ENCODE measurements at places on chromosomes 5 and 9. TPM values are rescaled to one million over a fixed set of nuclear protein-coding genes. Genes with fewer than 3 reads are reported as not detected.

The ARHGEF39 gene
- 2.6 TPM for total RNA-seq

The PCDHA3 gene
- total RNA-seq = not detected

The C5orf46 gene
- not detected for total RNA-seq

The SPATA31C1 gene
- not detected for total RNA-seq

The GPSM1 gene
- 55.5 TPM for total RNA-seq

The PLGRKT gene
- 22.9 TPM for total RNA-seq

The DHX29 gene
- total RNA-seq = 45.8 TPM

The MPDZ gene
- 25.5 TPM for total RNA-seq

The GARIN3 gene
- total RNA-seq = not detected

The RRAGA gene
- total RNA-seq = 151 TPM

The PHF2 gene
- total RNA-seq = 17.1 TPM

- DNase-seq = no peak
Observed at GRCh38 chr5:162047279-162047678, 20.3 kb upstream of the GABRG2 start.

DNA sequence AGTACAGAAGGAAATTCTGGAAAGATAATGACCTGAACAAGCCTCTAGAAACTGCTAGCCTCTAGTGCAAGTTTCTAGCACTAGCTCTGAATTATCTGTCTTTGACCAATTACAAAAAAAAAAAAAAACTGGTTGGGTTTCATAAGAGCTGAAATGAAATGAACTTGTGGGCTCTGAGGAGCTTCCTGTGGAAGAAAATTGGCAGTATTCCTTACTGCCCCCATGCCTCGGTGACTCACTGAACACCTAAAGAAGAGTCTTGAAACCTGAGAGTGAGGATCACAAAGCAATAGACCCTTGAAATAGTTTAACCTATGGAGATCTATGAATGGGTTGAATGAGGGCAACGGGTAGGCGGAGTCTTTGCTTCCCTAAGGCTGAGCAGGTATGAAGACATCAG lies 263.6 kb upstream of the RASA1 start:
- no peak for DNase-seq

DNA sequence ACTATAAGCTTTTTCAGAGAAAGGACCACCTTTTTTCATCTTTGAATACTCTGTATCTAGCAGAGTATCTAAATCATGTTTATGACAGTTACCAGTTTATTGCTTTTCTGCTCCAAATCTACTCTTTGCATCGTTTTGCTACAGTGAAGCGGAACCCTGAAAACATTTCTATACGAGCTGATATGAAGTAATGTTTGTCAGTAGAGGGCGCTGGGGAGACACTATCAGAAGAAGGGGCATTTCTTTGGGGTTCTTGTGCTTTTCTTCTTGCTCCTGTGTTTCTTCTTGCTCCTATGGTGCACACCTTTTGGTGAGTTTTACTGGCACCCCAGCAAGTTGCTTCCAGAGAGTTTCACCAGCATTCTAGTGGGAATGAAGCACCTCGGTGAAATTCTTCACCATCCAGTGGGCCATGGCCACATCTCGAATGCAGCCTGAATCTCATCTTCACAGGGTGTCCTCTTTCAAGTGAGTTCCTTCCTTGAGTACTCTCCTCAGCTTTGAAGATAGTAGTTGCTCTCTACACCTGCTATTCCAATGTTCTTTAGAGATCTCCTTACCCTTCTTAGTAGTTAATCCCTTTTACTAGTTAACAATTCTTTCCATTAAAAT lies 98.4 kb downstream of the FGF1 start:
- DNase-seq = peak; percentile 36

DNA sequence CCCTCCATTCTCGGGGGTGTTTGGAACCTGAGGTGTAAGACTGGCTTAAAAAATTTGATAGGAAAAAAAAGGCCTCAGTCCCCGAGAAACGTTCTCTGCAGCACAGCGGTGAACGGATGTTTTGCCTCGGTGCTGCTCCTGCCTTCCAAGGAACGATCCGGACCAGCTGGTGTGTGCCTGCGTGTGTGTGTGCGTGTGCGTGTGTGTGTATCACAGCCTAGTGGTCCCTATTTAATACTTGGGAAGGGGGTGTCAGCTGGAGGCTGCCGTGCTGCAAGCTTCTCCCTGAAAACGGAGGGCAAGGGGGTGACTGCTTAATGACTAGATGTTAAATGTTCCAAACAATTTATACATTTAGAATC lies 76.9 kb downstream of the LHX2 start:
- no peak for DNase-seq

DNA sequence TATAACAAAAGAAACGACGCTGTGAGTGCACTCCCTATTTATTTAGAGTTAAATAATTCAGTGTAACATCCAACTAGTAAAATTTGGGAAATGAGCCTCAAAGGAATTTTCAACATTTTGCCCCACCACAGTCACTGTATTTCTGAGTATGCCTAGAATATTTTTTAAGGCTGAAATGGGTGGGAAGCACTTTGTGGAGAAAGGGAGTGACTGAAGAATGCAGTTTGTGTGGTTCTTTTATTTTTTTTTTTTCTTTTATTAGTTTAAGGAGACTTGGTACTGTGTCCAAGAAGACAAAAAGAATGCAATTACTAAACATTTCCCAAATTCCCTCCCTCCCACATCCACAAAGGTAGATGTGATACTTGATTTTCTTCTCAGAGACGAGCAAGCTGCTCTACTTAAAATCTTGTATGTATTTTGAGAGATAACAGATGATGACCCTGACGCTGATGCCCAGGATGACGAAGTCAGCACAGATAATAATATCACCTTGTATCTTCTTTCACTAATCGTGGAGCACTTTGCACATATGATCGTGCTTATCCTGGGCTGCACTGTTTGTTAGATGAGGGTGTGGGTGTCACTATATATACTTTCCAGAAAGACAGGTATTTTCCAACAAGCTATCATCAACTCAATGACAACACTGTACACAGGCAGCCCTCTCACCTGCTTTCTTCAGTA lies 586.3 kb downstream of the RAB3C start:
- DNase-seq = no peak

DNA sequence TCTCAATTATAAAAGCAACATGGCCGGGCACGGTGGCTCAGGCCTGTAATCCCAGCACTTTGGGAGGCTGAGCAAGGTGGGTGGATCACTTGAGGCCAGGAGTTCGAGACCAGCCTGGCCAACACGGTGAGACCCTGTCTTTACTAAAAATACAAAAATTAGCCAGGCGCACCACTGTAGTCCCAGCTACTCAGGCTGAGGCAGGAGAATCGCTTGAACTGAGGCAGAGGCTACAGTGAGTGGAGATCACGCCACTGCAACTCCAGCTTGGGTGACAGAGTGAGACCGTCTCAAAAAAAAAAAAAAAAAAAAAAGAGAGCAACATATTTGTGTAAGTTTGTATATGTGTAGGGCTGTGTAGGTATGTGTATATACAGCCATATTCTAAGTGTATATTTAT lies 7.5 kb downstream of the RPS6 start:
- DNase-seq = no peak

GRCh38 chr9:101212661-101213060 lies 172.1 kb downstream of the BAAT start:
- no peak for DNase-seq

DNA sequence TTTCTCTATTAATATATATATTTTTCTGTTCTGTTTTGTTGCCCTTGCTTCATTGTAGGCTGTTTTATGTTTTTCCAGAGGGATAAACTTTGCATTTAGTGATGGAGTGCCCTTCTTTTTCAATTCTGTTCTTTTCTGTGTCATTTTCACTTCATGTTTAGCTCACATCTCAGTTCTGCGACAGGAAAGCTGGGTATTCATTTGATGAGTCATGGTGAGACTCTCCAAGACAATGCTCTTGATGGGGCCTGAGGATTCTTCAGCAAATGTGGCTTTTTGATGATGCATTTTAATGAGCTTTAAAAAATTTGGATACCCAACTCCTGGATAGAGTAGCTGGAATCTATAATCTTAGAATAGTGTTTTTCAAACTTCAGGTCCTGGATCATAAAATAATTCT lies 56.5 kb upstream of the SPATA31D4 start:
- peak; percentile 68 for DNase-seq

DNA sequence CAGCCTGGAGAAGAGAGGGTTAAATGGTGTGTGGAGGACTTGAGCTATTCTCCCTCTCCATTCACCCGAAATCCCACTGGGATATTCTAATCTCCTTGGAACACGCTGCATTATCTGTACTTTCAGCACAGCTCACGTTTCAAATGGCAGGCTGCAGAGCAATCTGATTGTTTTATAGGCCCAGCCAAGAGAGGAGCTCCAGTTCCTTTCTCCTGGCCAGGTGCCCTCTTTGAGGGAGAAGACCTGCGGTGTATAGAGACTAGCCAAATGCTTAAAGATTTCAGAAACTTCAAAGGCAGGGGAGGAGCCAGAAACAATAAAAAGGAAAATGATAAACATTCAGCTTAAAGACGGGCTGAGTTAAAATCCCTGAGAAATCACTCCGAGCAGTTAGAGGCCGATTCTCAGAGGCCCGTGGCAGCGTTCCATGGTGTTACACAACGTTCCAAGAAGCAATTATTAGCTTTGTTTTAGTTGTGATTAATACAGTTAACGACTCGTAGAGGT lies 564.0 kb upstream of the KLF4 start:
- peak; percentile 64 for DNase-seq

DNA sequence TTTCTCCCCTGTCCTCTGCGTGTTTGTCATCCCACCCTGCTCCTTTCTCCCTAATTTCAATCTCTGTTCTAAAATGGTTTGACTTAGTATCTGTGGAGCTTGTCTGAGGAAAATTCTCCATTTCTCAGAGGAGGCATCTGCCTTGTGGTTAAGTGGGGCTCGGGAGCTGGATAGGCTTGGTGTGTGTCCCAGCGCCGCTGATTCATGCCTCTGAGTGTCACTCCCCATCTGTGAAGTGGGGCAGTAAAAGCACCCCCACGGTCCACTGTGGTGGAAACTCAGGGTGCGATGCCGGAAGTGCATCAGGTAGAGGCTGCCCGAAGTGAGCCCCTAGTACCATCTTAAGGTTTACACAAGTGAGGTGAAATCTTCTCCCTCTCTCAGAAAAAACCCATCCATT lies 37.6 kb downstream of the LRSAM1 start:
- no peak for DNase-seq

DNA sequence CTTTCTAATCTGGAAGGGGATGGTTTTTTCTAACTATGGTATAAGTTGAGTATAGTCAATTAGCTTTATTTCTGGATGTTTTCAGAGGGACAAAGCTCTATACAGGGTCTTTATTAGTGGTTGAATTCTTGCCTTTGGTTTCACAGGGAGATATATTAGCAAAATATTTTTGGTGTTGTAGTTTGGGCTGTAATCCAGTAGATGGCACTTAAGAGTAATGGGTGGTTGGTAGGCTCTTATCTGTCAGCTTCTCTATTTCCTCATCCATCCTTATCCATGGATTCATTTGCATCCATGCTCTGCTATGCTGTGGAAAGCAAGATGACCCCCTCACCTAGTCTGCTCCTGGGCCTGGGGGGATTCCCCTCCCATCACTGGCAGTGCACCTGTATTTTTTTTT lies 363.6 kb upstream of the CYLC2 start:
- DNase-seq = no peak

DNA sequence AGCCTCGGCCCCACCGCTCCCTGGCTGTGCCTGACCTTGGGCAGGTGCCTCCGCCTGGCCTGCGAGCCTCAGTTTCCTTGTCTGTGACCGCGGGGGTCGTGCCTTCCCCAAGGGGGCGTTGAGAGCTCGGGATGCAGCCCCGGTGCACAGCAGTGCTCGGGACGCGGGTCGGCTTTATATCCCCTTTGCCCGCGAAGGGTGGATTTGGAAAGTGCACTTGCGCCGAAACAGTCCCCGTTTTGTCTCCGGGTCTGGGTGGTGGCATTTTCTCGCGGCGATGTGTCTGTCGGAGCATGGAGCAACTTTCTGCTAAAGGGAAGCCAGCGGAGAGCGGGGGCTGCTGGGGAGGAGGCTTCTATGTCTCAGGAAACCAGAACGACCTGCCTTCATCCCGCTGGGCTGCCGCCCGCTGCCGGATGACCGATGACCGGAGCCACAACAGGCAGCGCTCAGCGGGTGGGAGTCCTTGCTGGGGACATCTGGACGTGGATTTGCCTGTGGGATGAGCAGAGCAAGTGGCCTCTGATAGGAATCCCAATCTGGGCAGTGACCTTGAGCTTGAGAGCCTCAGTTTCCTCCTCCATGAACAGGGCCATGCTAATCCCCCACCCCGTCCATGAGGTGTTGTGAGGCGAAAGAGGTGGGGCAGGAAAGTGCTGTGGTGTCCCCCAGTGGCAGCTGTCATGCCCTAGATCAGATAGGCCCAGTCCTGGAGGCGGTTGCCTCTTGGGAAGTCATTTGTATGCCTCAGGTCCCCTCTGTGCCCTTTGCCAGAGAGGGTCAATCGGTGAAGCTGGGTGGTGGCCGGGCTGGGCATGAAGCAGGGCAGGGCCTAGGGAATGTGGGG lies 651 bp downstream of the HRH2 start:
- DNase-seq = no peak

- no peak for DNase-seq
Observed at GRCh38 chr5:111922344-111922743, 165.3 kb upstream of the NREP start.

- no peak for DNase-seq
Observed at GRCh38 chr5:95426227-95426626, 35.1 kb downstream of the FAM81B start.

- DNase-seq = peak; percentile 4
Observed at GRCh38 chr5:82147860-82148573, 130.1 kb downstream of the RPS23 start.

GRCh38 chr5:124728968-124729332 lies 17.5 kb downstream of the ZNF608 start:
- DNase-seq = no peak

GRCh38 chr5:159310511-159310910 lies 19.8 kb downstream of the IL12B start:
- DNase-seq = no peak

- no peak for DNase-seq
Observed at GRCh38 chr5:80569086-80569960, 757 bp downstream of the ANKRD34B start.

GRCh38 chr9:136095070-136096058 lies at the start of gene NACC2:
NACC2 (minus strand) TSS chr9:136095289; CDS start chr9:136050521, 44,768 bp downstream.
- peak; percentile 30 for DNase-seq

GRCh38 chr5:141866096-141866495 lies 12.1 kb downstream of the PCDH1 start:
- DNase-seq = no peak
